ENCODE measurements at places on chromosomes 2 and 18. TPM values are rescaled to one million over a fixed set of nuclear protein-coding genes. Genes with fewer than 3 reads are reported as not detected.

GRCh38 chr2:8352296-8352695 lies 329.6 kb upstream of the ID2 start:
- H3K27ac ChIP-seq, result no peak overlapping the region
- H3K36me3 ChIP-seq, result no peaks in the 10 kb centered on the region
- H3K27me3 ChIP-seq, result no peaks in the 10 kb centered on the region
- no peaks in the 10 kb centered on the region for H3K4me1 ChIP-seq
- H3K4me3 ChIP-seq, result no peak overlapping the region

DNA sequence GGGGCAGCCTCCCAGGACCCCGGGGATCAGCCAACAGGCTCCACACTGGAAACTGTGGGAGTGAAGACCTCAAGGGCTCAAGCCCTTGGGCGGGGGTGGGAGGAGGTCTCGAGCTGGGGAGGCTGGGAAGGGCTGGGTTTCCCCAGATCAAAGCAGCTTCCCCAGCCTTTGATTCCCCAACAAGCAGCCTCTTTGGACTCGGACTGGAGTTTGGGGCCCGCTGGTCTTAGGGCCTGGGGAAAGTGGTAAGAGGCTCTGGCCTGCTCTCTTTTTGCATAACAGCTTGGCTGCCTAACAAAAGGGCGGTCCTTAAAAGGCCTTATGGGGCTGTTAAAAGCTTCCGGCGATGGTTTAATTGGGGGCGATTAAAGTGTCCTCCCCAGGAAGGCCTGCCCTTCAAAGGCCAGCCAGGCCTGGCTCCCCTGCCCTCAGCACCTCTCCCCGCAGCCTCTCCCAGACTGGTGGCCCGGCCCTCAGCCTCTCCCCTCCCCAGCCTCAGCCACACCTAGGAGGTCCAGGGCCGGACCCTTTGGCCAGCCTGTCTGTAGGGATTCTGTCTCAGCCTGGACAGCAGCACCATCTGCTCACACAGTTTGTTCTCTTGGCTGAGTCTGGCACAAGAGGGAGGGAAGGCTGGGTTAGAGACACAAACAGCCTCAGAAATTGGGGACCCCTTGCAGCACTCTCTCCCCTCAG lies 39.6 kb downstream of the ZFP36L2 start:
- H3K4me1 ChIP-seq, result peaks cover 75% of the 10 kb centered on the region
- H3K36me3 ChIP-seq, result no peaks in the 10 kb centered on the region
- H3K27me3 ChIP-seq, result no peaks in the 10 kb centered on the region
- no peak for DNase-seq
- no peak overlapping the region for H3K27ac ChIP-seq

DNA sequence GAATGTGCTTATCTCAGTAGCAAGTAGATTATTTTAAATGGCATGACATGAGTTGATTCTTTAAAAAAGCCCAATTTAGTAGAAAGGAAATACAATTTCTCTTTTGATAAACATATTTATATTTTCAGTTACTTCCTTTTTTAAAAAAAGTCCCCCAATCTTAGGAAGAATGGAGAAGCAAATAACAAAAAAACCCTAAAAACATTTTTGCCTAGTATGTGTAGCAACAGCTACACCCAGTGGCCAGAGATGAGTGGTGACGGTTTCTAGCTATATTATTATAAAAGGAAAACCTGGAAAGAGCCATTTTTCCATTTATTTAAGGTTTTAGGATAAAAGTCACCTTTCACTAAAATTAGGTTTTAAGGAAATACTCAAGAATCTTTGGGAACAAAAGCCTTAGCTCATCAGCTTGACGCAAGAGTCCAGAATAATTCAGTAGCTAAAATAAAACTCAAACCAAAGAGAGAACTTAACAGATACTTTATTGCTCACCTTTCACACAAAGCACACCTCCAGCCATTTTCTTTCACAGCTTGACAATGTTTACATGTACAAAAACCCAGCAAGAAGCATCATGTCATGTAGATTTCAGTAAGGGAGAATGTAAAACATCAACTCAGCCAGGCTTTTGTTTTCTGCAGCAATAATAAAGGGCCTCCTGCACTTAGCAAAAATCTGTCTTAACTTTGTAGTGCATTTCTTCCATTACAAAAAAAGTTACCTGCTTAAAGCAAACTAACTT lies 15.7 kb downstream of the FAM98A start:
- no peaks in the 10 kb centered on the region for H3K4me1 ChIP-seq
- no peaks in the 10 kb centered on the region for H3K27me3 ChIP-seq
- H3K27ac ChIP-seq, result no peak overlapping the region
- peak; percentile 1 for DNase-seq
- H3K36me3 ChIP-seq, result peaks cover 40% of the 10 kb centered on the region
- H3K4me3 ChIP-seq, result no peak overlapping the region

GRCh38 chr2:151204756-151205155 lies 56.9 kb downstream of the RBM43 start:
- no peaks in the 10 kb centered on the region for H3K4me1 ChIP-seq
- no peak overlapping the region for H3K27ac ChIP-seq
- H3K4me3 ChIP-seq, result no peak overlapping the region
- DNase-seq, result no peak

DNA sequence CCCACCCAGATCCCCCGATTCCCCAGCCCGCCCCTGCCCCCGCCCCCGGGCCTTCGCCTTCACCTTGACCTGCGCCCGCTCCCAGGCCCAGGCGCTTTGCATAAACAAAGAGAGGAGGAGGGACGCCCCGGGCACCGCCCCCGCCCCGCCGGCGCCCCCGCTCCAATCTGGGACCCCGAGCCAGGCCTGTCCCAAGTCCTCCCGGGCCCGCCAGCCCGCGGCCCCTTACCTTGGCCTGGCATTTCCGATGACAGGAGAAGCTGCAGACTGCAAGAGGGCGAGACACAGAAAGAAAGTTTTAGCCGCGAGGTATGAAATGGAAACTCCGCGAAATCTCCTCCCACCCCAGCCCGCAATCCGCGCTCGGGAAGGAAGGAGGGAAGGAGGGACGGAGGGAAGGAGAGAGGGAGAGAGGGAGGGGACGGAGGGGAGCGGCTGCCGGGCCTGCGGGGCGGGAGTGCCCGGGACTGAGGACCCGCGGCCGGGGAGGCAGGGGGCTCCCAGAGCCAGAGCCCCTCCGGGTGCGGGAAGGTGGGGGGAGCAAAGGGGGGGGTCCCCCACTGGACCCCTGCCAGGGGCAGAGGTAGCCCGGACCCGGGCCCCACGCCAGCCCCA lies 24.2 kb downstream of the TNS1 start:
- no peak for DNase-seq
- H3K4me1 ChIP-seq, result no peaks in the 10 kb centered on the region
- peaks cover 3% of the 10 kb centered on the region for H3K27me3 ChIP-seq
- no peaks in the 10 kb centered on the region for H3K36me3 ChIP-seq
- no peak overlapping the region for H3K27ac ChIP-seq

- H3K27ac ChIP-seq, result no peak overlapping the region
- H3K36me3 ChIP-seq, result no peaks in the 10 kb centered on the region
- H3K4me1 ChIP-seq, result no peaks in the 10 kb centered on the region
- DNase-seq, result no peak
- no peak overlapping the region for H3K4me3 ChIP-seq
- no peaks in the 10 kb centered on the region for H3K27me3 ChIP-seq
Observed at GRCh38 chr2:238102865-238103264, 2.7 kb downstream of the ESPNL start.

GRCh38 chr2:232838406-232838874 lies 31.6 kb upstream of the SNORC start:
- H3K4me3 ChIP-seq, result no peak overlapping the region
- H3K27me3 ChIP-seq, result no peaks in the 10 kb centered on the region
- peak overlapping the region; percentile 31 for H3K27ac ChIP-seq
- H3K4me1 ChIP-seq, result peaks cover 19% of the 10 kb centered on the region
- DNase-seq, result peak; percentile 55

DNA sequence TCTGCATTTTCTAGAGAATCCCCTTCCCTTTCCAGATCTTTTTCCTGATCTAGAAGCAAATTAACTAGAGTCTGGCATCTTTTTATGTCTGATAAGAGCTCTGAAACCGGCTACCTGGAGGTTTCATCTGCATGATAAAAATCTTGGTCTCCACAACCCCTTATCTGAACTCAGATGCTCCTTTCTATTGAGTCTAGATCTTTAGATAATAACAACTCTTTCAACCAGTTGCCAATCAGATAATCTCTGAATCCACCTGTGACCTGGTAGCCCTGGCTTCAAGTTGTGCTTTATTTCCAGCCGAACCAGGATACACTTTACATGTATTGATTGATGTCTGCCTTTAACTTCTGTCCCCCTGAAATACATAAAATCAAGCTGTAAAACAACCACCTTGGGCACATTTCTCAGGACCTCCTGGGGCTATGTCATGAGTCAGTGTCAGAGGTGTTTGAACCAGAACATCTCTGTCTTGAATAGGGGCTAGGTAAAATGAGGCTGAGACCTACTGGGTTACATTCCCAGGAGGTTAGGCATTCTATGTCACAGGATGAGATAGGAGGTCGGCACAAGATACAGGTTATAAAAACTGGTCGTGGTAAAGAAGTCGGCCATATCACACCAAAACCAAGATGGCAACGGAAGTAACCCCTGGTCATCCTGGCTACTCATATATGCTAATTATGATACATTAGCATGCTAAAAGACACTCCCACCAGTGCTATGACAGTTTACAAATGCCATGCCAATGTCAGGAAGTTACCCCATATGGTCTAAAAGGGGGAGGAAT lies 20.8 kb downstream of the RALBP1 start:
- no peak for DNase-seq
- no peak overlapping the region for H3K4me3 ChIP-seq
- H3K27me3 ChIP-seq, result no peaks in the 10 kb centered on the region
- no peaks in the 10 kb centered on the region for H3K36me3 ChIP-seq
- H3K4me1 ChIP-seq, result peaks cover 9% of the 10 kb centered on the region
- no peak overlapping the region for H3K27ac ChIP-seq

DNA sequence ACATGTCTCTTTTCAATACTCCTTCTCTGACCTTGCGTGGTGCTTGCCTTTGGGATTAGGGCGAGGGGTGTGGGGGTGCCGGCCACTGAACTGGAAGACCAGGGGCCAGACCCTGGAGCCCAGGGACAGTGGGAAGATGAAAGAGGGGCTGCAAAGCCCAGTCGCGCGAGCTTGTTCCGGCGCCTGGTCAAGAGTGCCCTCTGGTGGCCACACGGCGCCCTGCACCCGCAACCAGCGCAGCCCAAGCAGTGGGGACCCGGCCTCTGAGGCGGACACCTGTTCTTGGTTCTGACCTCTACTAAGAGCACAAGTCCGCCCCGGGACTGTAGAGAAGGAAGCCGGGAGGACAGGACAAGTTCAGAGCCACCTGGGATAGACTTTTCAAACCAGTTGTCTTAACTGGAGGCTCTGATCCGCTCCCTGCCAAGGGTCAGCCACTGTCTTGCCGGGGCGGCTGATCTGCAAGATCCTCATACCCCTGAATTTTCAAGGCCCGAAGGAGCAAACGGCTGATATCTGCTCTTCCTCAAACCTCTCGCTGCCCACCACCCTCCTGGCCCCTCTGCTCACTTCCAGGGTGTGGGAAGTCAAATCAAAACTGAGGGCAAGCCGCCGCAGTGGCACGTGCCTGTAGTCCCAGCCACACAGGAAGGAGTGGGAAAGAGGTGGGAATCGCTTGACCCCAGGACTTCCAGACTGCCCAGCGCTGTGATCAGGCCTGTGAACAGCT lies 14.9 kb upstream of the MSH6 start:
- no peak overlapping the region for H3K4me3 ChIP-seq
- peaks cover 8% of the 10 kb centered on the region for H3K4me1 ChIP-seq
- DNase-seq, result peak; percentile 59

DNA sequence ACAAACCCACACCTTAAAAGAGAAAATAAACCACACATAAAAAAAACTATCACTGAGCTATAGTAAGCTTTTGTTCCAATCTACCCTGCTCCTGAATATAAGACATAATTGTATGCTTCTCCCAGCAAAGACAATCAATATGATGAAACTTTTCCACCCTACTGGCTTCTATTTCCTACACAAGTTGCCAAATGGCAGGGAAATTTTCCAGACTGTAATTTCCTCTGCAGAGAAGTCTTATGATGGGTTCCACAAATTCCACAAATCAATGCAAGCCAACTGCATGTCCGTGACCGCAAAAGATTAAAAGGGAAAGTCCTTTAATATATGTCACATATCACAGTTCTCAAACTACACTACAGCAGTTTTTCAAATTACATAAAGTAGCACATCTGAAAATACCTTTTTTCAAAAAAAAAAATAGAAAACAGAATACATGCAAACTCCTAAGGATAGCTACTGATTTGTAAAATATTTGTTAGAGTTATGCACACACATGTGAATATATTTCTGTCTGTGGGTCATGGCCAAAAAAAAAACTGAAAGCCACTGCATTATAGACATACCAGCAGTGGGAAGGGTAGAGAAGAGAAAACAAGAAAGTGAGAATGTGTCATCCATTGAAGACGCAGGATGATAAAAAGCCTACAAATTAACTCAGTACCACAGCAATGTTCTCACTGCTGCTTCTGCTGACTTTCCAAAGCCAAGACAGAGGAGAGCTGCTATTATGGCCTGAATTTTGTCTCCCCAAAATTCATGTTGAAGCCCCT lies 61.4 kb downstream of the RPL31 start:
- no peak for DNase-seq
- H3K4me3 ChIP-seq, result no peak overlapping the region
- no peaks in the 10 kb centered on the region for H3K36me3 ChIP-seq

FOXD4L1 gene
- not detected for total RNA-seq

OSBPL1A gene
- total RNA-seq, result 2.7 TPM

GPR17 gene
- total RNA-seq, result not detected

ASB1 gene
- total RNA-seq, result 19.6 TPM

CCDC148 gene
- total RNA-seq, result not detected

LOXHD1 gene
- total RNA-seq, result not detected

SLC39A6 gene
- 11.0 TPM for total RNA-seq

DPY30 gene
- 13.1 TPM for total RNA-seq
